Glutamatergic neuron (in vitro differentiated cells): ENCODE measurements at places on chromosomes 1 and 21. TPM values are rescaled to one million over a fixed set of nuclear protein-coding genes. Genes with fewer than 3 reads are reported as not detected.

DNA sequence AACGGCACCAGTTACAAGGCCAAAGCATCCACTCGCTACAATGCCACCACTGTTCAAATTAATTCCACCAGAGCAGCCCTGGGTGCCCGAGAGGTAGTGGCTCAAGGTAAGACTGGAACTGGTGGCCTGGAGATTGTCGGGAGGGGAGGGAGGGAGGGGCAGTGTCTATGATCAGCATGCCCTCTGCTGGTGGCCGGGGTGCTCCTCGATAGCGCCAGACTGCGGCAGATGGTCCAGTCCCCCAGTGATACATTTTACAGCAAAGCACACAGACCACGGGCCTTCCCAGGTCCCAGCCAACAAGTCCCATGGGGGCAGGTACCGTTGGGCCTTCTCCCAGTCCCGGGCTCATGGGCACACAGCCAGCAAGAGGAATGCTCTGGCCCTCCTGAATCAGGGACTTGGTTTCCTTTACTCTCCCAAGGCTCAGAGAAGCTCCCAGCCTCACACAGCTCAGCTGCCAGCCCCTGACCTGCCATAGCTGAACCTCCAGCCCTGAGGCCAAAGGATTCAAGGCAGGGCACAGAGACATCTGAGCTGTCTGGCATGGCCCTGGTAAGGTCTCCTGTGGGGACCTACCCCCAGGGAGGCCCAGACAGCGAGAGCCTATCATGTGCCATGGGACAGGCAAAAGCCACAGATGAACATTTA is 15.3 kb downstream of the ACOT7 start:
- peak; percentile 68 for DNase-seq

DNA sequence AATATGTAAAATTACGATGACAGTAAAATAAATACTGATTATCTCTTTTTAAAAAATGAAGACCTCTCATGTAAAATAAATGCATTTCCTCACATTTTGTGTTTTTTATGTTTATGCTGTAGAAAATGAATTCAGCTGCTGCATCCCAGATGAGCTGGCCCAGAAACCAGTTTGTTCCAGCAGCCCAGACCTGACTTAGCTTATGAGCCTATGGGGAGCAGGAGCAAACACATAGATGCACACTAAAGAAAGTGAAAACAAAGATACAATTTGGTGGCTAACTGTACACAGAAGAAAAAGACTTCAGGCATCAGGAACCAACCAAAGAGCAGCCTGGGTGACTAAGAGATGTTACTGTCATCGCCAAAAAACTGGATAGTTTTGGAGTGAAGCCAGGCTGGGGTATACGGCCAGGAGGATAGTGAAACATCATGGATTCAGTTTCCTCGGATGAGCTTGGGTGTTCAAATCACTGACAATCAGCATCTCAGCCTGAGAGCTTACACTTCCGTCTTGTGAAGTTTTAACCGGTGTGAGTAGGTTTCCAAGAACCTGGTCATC is 113.9 kb upstream of the BACE2 start:
- DNase-seq, result no peak

TMEM240 gene
- total RNA-seq, result 24.4 TPM

FCGR3A gene
- total RNA-seq, result not detected

CBR1 gene
- 18.2 TPM for total RNA-seq
